ENCODE measurements at places on chromosomes 7 and 10.

GRCh38 chr10:74445493-74445892 lies 294.5 kb downstream of the ADK start:
- no peak for DNase-seq

- no peak for DNase-seq
These were observed 62.3 kb downstream of the CLRN3 start for GRCh38 chr10:127830414-127830813.

DNA sequence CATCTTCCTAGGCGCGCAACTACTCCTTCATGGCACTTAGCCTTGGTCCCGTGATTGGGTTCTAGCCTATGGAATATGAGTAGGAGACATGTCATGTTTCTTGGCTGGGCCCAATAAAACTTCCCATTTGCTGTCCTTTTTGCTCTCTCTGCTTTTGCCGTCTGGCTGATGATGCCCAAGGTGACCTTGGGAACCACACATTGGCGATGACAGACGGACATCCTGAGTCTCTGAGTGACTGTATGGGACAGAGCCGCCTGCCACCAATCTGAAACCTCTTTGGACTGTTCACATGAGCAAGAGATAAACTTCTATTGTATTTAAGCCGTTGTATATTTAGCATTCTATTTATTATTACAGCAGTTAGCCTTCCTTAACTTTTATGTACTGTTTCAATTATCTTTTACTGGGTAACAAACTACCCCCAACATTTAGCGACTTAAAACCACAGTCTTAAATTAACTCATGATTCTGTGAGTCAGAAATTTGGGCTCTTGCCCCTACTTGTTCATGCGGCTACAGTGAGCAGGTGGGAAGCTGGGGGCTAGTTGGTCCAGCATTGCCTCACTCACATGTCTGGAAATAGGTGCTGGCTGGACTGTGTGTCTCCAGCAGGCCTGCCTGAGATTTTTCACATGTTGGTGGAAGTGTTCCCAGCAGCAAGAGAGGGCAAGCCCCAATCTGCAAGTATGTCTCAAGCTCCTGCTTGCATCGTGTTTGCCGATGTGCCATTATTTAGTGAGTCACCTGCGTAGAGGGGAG lies 71.7 kb downstream of the NOD1 start:
- DNase-seq, result no peak

DNA sequence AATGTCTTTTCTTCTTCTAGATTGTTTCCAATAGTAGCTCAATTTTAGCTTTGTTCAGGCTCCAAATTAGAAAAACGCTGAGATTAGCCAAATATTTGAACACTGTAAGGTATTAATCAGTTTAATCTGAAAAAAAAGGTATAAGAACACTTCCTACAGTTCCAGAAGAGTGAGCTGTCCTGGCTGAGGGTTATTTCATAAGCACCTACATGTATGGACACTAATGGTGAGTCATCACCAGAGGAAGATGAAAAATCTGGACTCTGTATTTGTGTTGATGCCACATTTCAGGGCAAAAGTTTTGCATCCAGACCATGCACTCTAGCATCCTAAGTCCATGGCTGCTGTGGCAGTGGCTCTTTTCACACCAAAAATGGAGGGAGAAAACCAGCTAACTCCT lies 189.5 kb downstream of the ANKRD30A start:
- DNase-seq, result no peak

- DNase-seq, result no peak
These were observed 678.8 kb upstream of the NRP1 start for GRCh38 chr10:34013235-34013634.

- DNase-seq, result no peak
These were observed at the start of gene WDR86 for GRCh38 chr7:151409667-151410404. Gene WDR86, minus strand, starts transcription at chr7:151410038. Its CDS starts 449 bp downstream, at chr7:151409589.

Data from suppressor macrophage (primary cell).